Foreskin melanocyte (primary cell): ENCODE measurements at places on chromosomes 1 and 21.

- DNase-seq, result peak; percentile 23
These were observed 22.0 kb downstream of the RLF start for GRCh38 chr1:40183055-40183710.

- no peak for DNase-seq
These were observed 67.4 kb downstream of the LUZP1 start for GRCh38 chr1:23101101-23101827.

DNA sequence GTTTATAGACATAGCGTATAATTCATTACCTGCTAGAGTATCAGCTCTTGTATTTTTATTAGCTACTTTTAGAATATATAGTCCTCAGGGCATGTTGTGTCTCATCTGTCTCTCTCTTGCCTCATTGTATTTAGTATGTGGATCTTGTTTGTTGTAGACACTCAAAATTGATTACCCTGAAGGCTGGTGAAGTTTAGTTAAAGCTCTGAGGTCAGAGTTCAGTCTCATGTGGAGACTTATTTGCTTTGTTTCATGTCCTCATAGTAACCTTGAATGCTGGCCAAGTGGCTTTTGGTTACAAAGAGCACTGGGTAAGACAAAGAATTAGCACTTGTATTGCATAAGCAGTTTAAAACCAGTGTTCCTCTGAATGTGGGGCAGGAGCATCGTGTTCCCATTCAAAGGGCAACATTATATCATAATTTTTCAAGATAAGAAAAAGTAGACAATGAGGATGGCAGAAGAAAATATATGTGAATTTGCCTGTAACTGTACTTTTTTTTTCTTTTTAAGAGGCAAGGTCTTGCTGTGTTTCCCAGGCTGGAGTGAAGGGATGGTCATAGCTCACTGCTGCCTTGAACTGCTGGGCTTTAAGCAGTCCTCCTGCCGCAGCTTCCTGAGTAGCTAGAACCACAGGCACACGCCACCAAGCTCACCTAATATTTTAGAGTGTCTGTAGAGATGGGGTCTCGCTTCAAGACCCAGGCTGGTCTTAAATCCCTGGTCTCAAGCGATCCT, 17.4 kb downstream of the CNST start:
- no peak for DNase-seq

GRCh38 chr21:39581414-39581813, 31.3 kb upstream of the B3GALT5 start:
- DNase-seq, result no peak

DNA sequence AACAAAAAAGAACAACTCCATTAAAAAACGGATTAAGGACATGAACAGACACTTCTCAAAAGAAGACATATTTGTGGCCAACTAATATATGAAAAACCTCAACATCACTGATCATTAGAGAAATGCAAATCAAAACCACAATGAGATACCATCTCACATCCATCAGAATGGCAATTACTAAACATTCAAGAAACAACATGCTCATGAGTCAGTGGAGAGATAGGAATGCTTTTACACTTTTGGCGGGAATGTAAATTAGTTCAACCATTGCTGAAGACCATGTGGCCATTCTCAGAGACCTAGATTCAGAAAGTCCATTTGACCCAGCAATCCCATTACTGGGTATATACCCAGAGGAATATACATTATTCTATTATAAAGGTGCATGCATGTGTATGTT, 1442.6 kb upstream of the B3GALT2 start:
- no peak for DNase-seq

DNA sequence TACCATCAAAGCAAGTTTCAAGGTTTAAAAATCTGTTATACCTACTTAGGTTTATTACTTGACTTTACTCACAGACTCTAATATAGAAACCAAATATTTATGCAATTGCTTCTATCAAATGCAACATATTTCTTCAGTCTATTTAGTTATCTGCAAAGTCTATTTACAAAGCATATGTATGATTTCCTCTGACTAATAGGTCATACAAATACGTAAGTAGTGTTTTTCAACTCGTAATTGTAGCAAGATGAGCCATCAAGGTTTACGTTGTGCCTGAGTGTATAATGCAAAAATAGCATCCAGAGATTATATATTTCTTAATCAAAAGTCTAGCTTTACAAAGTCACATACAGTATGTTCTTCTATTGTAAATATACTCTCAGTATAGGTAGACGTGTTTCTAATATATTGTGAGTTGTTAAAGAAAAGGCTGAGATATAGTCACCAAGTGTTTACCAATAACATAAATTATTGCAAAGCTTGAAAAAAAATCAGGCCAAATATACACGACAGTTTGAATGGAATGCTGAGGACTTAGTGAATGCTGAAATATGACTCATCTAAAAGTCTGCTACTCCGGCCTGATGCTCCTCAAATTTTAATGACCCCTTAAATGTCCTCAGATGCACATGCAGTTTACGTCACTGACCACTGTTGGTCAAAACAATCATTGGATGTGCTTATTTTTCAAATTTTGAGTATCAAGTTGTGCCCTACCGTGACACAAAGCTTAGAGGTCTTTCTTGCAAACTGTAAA, 48.4 kb downstream of the ADAMTS5 start:
- DNase-seq, result no peak

- DNase-seq, result no peak
These were observed at the start of gene EXTL1 for GRCh38 chr1:26021647-26022403. Gene EXTL1, plus strand, starts transcription at chr1:26021775. Its CDS starts 872 bp downstream, at chr1:26022647.

- no peak for DNase-seq
These were observed 147.7 kb downstream of the HUNK start for GRCh38 chr21:32020564-32020963.

- no peak for DNase-seq
These were observed 3.4 kb downstream of the RUNX1 start for GRCh38 chr21:35045542-35046262.

DNA sequence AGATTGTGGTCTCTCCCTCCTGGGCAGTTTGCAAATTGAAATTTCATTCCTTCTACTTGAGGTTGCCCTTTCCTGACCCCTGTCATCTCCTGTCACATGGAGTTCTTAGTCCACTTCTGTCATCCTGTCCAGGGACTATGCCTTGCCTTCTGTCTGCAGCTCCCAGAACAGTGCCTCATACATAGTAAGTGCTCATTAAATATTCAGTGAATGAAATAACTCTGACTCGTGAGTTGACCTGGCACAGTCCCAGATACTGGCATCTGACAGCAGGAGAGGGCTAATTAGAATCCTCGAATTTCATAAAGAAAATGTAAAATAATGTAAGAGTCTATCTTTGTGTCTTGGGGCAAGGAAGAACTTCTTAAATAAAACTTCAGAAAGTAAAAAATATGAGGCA, 50.8 kb downstream of the CNIH3 start:
- DNase-seq, result no peak

DNA sequence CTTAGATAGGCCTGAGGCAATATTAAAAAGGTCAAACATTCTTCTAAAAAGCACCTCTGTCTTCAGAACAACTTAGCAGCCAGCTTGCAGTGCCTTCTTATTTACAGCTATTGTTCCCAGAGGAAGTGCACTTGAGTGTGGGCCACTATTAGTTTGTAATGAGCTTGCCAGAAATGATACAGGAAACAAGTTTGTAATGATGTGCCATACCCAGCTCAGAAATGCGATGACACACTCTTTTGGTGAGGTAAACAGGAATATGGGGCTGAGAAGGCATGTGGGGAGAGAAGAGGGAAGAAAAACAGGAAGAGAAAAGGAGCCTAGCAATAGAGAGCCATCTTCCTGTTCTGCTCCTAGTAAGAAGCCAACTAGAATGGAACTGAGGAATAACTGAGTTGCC, 295.4 kb downstream of the AGBL4 start:
- DNase-seq, result peak; percentile 4

DNA sequence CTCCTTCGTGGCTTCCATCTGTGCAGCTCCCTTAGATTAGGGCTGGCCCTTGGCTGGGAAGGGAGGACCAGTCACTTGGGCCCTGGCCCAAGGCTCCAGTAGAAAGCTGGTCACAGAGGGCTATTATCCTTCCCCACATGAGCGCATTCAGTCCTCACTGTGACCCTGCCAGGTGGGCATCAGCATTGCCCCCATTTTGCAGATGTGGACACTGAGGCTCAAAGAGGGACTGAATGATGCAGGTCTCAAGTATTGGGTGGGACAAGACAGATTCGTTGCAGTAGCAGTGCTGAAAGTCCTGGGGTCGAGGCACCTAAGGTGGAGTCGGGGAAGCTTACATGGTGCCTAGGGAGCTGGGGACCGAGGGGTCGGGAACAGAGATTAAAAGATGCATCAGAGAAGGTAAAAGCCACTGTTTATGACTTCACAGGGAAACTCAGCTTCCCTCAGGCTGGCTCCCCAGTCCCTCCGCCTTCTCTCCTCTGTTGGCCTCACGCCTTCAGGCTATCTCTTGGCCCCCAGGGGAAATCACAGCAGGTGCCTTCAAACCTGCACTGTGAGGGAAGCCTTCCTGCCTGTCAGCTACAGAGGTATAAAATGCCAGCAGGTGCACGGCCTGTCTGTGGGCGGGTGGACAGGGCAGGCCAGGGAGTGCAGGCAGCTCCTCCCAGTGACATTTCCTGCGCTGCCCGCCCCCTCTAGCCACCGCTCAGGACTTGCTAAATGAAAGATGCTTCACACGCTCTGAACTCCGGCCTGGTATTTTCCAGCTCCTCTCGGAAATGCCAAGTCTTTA, 178.4 kb downstream of the GRIK3 start:
- no peak for DNase-seq

- DNase-seq, result no peak
These were observed 301.1 kb upstream of the KAZN start for GRCh38 chr1:14297356-14297755.

DNA sequence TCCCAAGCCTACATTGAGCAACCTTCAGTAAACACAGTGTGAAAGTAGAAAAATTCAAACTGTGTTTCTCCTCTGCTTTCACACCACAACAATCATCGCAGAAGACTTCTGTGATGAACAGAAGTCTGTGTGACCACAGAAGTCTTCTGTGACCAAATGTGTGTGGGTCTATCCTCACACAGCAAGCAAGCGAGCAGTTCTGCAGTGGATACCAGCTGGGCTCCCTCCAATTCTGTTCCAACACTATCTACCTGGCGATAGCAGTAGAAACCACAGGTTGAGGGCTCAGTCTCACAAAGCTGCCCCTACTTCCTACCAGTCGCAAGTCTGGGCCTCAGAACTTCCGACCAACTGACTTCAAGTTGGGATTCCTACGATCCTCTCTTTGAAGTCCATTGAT, 21.0 kb upstream of the RAP1A start:
- no peak for DNase-seq

GRCh38 chr1:10599194-10599861, 124.6 kb downstream of the PEX14 start:
- DNase-seq, result no peak

DNA sequence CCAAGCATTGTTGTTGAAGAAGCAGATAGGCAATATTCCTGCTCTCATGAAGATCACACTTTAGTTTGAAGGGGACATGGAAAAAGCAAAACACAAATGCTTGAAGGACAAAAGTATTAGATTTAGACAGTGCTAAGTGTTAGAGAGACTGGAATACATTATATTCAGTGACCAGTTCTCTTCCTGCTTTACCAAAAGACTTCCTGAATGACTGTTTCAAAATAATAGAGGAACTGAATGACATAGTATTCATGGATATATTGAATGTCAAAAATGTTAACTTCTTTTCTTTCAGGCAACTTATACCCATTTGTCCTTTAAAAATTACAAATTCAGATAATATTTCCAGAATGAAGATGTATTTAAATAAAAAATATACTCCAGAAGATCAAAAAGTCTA, 178.0 kb upstream of the IVNS1ABP start:
- DNase-seq, result no peak

DNA sequence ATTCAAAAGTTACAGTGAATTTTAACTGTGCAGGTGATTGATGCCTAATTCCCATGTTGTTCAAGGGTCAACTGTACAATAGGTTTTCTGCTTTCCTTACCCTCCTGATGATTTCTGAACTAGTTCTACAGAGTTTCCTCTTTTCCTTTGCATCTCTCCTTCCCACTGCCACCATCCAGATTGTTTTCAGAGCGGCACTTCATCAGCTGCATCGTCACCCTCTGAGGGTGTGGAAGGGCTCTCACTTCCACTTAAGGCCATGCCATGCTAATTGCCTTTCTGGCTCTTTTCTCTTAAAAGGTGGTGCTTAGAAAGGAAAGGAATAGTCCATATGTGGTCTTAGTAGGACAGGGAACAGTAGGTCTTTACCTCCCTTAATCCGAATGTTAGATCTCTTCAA, 39.1 kb downstream of the DISC1 start:
- DNase-seq, result no peak

DNA sequence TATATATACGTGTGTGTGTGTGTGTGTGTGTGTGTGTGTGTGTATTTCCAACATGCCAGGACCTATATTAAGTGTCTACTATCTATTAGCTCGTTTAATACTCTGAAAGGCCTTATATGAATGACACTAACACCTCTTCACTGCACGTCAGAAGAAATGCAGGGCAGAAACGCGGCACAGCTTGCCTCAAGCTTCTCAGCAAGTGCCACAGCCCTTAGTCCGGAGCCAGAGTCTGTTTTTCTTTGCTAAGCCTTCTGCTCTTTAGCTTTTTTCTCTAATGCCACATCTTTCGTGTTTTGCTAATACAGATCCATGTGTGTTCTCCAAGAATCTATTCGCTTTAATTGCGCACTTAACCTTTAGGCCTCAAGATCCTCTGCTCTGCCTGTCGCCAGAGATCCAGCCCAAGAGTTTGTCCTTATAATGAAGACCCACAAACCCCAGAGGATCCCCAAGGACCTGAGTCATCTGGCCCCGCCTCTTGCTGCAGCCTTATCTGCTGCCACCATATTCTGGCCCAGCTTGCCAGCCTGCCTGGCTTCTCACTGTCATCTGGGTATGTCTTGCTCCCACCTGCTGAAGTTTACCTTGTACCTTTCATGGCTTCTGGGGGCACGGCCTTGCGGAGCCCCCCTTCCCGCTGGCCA, 2.0 kb upstream of the TRIM58 start:
- no peak for DNase-seq
